ENCODE measurements at places on chromosomes 3 and 15. TPM values are rescaled to one million over a fixed set of nuclear protein-coding genes. Genes with fewer than 3 reads are reported as not detected.

DNA sequence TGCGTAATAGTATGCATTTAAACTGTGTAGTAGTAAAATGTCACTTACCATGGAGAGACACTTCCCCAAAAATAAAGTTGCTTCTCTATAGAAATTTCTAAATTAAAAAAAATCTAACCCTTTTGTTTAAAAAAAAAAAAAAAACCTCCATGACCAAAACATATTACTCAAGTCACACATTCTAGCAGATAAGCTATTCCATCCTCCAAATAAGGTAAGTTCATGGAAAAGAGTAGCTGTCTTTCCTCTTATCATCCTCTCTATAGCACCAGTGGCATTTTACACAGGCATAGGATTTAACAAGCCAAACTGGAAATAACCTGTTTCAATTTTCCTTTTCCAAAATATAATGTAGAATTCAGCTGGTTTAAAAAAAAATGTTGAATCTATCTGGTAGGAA lies 57.4 kb downstream of the LRRFIP2 start:
- DNase-seq = no peak

GRCh38 chr3:143247073-143247472 lies 127.5 kb downstream of the CHST2 start:
- DNase-seq = no peak

GRCh38 chr15:33638453-33638852 lies 327.7 kb downstream of the RYR3 start:
- no peak for DNase-seq

- DNase-seq = no peak
Observed at GRCh38 chr3:89908711-89909213, 801.3 kb downstream of the EPHA3 start.

GRCh38 chr3:73150369-73151130 lies 89.1 kb downstream of the EBLN2 start:
- DNase-seq = no peak

DNA sequence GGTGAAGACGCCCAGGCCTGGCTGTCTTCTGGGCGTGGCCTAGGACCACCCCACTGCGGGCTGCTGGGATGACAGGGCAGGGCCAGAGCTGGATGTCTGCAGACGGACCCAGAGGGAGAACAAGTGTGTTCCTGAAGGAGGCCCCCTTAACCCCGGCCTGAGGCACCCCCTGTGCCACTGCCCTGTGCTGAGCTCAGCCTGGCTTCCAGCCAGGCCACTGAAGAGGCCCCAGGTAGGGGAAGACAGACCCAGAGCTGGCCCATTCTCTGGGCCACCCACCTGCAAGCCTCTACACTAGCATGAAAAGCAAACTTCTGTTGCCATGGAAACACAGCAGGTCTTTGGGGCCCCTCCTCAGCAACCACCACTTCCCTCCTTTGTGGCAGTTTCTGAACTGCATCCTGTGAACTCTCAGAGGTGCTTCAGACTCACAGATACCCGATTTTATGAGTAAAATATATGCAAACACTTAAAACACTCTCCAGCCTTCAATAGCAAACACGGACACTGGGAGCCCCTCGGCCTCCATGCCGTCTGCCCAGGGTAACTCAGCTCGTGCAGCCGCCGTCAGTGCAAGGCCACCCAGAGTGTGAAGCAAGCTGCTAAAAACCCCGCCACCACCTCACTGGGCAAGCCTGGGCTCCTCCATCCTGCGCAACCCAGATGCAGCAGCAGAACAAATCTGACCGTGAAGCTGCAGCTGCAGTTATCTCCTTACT lies 42.5 kb downstream of the CMTM6 start:
- no peak for DNase-seq

- no peak for DNase-seq
Observed at GRCh38 chr3:126367316-126367805, 10.2 kb upstream of the KLF15 start.

DNA sequence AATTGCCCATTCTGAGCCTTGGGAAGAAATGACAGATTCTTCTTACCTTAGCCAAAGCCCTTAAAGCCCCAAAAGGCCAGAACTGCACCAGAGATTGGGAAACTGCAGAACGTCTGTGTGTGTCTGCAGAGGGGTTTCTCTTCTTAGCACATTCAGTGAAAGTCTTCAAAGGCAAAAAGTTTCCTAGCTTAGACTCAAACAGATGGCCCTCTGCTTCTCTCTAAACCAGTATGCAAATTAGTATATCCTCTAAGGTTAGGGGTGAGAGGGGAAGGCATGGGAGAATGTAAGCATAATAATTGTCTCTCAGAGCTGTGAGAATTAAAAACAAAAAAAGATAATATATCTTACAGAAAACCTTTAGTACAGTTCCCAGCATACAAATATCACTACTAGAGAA lies 334.0 kb upstream of the MCTP2 start:
- DNase-seq = no peak

GRCh38 chr3:38834717-38835116 lies 18.7 kb upstream of the SCN10A start:
- no peak for DNase-seq

- DNase-seq = peak; percentile 40
Observed at GRCh38 chr3:71583566-71584393, at the start of gene FOXP1. FOXP1 (minus strand) TSS chr3:71583728; CDS start chr3:71198381, 385,347 bp downstream.

DNA sequence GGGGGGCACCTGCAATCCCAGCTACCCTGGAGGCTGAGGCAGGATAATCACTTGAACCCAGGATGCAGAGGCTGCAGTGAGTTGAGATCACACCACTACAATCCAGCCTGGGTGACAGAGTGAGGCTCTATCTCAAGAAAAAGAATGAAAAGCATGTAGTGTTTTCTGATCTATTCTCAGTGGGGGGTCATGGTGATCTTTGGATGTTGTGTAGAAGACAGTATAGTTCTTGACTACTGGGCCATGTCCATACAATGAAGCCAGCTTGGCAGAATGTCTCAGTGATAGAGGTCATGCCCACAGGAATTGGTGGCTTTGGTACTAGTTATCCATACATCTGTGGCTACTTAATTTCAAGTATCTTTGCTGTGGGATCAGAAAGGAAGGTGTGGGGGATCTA lies 26.8 kb upstream of the NANOGP8 start:
- no peak for DNase-seq

DNA sequence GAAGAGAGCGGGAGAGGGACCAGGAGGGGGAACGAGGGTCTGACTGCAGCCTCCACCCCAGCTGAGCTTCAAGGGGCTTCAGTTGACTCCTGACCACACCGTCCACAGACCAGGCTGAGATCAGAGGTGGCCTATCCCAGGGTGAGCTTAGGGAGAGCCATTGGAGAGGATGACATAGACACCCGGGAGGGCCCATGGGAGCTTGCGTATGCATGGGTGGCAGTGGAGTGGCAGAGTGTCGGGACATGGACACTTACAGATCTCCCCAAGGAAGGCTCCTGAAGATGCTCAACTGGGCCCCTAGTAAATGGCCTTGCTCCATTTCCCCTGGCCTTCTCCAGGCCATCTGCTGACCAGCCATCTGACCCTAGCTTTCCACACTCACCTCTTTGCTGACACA lies 12.6 kb upstream of the ALAS1 start:
- no peak for DNase-seq

DNA sequence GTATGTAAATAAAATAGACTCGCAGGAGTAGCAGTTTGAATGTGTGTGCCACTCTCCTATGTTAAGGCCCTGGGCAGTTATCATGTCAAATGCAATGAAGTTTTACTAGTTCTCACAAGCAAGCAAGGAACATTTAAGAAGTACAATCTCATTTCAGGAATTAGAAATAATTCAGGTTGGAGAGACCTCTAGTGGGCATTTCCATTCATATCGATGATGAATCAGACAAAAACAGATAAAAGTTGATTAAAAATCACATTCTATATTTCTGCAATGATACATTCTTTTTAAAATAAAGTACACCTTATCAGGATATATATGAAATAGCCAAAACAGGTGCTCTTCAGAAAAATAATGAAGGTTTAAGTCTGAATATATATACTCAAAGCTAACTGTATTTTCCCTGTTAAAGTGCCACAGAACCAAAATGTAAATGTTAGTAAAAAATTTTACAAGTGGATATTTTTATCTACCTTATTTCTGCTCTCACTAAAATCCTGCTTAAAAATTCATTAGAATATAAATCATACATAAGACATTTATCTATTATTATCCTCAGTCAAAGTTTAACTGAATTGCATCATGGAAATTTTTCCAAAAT lies 492.4 kb upstream of the FRG2C start:
- no peak for DNase-seq

DNA sequence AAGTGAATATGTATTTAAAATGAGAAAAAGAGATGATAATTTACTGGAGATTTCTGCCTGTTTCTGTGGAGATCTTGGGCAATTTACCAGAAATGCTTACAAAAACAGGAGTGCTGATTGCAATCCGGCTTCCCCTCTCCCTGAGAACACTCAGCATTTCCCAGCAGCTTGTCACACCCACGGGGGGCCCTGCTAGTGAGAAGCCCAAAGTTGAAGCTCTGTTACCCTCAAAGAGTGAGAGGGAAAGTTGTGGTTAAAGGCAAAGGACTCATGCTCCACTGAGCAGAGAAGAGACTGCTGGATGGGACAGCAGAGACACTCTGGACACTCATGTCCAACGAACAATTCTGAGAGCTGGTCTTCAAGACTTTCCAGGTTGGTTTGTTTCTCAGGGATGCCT lies 2.9 kb downstream of the MCTP2 start:
- DNase-seq = no peak

DNA sequence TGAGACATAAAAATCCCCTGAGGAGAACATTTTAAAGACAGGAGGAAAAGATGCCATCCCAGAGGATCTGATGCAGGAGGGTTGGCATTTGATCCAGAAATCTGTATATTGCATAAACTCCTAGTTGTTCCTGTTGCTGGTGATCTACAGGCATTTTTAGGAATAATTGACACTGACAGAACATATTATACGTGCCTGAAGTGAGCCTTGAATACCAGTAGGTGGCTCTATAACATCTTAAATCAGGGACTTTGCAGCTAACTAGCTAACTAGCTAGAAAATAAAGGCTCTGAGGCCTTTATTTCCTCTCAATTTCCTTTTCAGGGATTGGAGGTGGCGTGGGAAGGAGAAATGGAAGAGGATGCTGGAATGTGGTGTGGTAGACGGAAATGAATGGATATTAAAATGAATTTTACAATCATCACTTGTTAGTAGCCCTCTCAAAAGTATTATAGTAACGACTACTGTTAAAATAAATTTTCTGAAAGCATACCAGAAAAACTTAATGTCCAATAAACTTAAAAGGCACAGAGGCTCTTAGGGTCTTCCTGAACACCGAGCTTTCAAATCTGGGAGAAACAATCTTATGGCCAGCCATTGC lies 73.8 kb upstream of the ZBED2 start:
- DNase-seq = peak; percentile 65

GRCh38 chr15:74835312-74835823 lies 7.6 kb downstream of the ULK3 start:
- peak; percentile 62 for DNase-seq

GRCh38 chr3:87900061-87900460 lies 158.7 kb downstream of the CGGBP1 start:
- DNase-seq = no peak

- DNase-seq = no peak
Observed at GRCh38 chr3:57999417-58000115, 8.7 kb upstream of the FLNB start.

DNA sequence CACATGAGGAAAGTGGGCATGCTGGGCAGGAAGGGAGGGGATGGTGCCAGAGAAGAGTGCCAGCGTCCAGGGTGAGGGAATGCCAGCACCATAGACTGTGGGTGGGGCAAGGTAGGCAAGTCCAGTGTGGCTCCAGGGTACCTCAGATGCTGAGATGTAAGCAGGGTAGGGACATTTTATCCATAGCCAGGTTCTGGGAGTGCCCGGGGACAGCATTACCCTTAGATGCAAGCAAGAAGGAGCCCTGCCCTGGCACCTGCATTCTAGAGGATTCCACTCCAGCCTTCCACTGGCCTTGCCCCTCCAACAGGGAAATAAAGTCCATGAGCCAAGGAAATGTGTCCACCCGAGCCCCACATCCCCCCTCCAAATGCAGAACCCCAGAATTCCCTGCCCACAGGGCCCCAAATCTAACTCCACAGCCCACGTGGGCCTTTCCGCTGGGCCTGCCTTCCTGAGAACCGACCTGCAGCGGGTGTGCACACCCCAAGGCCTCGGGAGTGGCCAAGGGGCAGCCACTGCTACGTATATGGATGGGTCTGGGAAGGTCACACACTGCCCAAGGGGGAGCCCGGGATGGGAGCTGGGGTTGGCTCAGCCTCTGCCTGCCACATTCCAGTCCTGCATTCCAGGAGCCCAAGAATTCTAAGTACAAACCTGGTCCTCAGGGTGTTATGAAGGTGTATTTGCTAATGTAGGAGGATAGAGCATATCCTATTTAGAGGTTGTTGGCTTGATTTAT lies 20.3 kb upstream of the CYP11A1 start:
- DNase-seq = no peak

- no peak for DNase-seq
Observed at GRCh38 chr3:37028329-37028728, 35.0 kb downstream of the MLH1 start.

DNA sequence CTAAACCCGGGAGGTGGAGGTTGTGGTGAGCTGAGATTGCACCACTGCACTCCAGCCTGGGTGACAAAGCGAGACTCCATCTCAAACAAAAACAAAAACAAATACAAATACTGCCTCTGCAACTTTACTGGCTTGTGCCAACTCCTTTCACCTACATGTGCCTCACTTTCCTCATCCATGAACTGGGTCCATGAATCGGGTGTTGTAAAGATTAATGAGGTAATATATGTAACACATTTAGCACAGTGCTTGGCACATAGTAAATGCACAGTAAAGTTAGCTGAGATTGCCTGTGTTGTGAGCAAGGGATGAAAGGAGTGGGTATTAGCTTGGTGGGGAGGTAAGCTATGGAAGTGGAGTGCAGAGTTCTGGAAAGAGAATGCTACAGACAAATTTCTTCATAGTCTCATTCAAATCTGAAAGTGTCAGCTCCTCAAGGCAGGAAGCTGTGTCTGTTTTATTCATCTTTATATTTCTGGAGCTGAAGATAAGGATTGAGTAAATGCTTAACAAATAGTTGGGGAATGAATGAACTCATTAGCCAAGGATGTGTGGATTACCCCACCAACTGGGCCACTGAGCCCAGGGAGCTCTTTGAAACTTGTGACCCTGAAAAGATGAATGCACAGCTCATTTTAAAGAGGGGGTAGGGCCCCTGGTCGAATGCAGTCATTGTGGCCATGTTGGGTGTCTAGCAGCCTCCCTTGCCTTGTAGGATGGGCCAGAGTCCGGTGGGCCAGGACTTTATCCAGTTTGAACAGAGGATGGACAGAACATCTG lies 7.7 kb upstream of the CDCP1 start:
- no peak for DNase-seq

GRCh38 chr3:85781806-85782205 lies 823.0 kb downstream of the CADM2 start:
- DNase-seq = no peak

AMOTL2 gene
- 23.0 TPM for total RNA-seq

GP9 gene
- not detected for total RNA-seq

LARP6 gene
- total RNA-seq = 45.5 TPM

SEMA5B gene
- total RNA-seq = not detected

PIERCE2 gene
- 6.5 TPM for total RNA-seq

CPN2 gene
- not detected for total RNA-seq

DUOXA2 gene
- total RNA-seq = not detected

ATP13A5 gene
- 0.04 TPM for total RNA-seq

OXTR gene
- 0.27 TPM for total RNA-seq

MAP6D1 gene
- 1.0 TPM for total RNA-seq

WNT5A gene
- 63.3 TPM for total RNA-seq

RARB gene
- 0.90 TPM for total RNA-seq
